ENCODE measurements at places on chromosomes 5 and 9.

DNA sequence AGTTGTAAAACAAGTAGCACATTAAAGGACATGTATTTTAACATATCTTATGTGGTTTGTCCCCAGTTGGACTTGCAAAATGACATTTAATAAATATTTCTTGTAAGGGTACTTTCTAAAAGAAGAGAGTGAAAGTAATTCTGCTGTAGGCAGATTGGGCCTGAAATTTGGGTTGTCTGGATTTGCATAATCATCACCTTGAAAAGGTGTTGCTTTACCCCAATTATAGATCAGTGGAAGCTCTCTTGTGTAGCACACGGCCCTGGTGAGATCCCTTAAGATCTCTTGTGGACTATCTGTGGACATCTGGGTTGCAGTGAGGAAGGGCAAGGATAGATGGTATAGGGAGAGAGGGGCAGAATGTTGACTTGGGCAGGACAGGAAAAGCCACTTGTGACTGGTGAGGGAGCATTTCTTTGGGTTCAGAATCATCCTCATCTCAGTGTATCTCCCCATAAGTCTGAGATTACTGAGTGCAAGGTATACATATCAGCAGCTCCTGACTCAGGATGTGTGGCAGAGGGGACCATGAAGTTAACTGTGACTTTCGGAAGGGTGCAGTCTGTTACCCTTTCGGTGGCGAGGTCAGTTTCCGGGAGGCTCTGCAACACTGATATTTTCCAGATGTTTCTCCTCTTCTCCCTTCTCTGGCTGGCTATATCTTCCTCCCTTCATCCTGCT is 2.0 kb upstream of the TNFAIP8 start:
- DNase-seq = no peak

DNA sequence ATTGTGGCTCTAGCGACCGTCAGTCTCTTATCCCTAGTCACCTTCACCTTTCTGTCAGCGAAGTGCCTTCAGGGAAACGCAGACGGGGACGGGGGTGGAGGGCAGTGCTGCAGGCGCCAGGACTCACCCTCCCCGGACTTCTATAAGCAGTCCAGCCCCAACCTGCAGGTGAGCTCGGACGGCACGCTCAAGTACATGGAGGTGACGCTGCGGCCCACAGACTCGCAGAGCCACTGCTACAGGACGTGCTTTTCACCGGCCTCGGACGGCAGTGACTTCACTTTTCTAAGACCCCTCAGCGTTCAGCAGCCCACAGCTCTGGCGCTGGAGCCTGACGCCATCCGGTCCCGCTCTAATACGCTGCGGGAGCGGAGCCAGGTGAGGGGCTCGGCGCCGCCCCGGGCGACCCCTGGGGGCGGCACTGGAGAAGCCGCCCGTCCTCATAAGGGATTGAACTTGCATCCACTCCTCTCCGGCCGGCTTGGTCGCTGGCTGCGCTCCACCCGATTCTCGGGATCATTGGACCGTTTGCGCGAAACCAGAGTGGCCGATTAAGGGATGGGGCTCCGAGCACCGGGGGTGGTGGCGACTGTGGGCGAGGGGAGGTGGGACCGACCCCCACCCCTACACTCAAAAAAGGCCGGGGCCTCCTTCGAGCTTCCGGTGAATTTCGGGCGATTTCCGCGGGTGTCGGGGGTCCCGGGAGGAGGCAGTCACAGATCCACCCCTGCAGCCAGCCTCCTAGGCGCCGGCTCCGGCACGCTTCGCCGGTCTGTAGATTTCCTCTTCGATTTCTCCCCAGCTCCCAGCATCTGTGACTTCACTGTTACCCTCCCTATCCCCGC is 2.7 kb downstream of the PCDHGC5 start:
- DNase-seq = no peak

DNA sequence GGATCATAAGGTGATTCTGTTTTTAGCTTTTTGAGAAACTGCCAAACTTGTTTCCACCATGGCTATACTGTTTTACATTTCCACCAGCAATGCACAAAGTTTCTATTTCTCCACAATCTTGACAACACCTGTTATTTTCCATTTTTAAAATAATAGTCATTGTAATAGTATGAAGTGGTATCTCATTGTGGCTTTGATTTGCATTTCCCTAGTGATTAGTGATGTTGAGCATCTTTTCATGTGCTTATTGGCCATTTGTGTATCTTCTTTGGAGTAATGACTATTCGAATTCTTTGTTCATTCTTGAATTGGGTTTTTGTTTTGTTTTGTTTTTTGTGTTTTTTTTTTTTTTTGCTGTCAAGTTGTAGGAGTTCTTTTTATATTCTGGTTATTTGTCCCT is 4.9 kb downstream of the GARNL3 start:
- DNase-seq = no peak

DNA sequence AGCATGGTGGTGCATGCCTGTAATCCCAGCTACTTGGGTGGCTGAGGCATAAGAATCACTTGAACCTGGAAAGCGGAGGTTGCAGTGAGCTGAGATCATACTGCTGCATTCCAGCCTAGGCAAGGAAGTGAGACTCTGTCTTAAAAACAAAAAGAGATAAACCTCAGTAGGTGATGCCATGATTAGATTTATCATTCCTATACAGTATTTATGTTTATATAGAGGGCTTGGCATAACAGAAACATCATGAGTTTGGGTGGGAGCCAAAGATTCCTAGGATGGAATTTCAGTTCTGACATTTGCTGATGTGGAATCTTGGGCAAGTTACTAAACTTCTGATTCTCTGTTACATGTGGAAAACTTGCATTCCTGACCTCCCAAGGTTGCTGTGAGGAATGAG is 22.3 kb downstream of the RFK start:
- peak; percentile 18 for DNase-seq

DNA sequence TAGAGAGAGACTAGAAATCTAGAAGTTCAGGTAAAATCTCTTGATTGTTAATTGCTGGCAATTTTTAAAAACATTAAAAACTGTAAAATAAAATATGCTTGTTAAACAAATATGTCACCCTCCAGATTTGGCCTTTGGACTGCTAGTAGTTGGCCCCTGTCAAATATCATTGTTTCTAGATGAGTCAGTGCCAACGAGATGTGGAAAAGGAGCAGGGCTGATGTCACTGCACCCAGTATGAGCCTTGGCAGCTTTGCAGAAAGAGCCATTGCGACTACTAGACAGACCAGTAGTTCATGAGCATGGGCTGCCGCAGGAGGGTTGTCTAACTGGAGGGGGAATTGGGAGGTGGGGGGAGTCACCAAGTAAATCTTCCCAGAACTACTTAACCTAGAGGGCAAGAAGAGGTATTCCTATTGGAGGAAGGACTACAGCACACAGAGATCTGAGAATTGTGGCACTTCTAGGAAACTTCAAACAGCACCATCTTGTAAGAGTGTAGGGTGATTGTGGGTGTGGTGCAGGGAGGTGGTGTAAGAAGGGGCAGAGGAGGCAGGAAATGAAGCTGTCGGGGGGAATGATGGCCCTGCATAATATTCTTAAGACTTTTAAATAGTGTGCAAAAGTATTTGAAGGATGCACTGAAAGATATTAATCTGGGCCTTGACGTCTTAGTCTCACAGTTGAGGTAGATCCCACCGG is 7.1 kb upstream of the DOCK2 start:
- DNase-seq = peak; percentile 90

GRCh38 chr5:84372066-84372695 is 12.5 kb downstream of the EDIL3 start:
- DNase-seq = no peak

DNA sequence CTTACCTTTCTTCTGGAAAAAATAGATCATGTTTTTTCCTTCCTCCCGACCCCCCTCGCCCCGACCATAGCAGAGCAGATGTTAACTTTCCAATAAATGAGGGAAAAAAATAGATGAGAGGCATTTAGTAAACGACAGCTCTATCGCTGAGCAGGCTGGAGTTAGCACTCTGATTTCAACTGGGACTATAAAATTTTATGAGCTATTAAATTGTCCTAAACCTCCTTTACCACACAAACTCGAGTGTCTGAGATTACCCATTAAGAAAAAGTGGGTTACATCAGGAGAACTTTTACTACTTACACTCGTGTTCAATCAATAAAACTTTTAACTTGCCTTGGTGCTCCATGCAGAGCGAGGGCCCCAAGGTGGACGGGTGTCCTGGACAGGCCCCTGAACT is 59.8 kb upstream of the RNU6ATAC start:
- DNase-seq = no peak

DNA sequence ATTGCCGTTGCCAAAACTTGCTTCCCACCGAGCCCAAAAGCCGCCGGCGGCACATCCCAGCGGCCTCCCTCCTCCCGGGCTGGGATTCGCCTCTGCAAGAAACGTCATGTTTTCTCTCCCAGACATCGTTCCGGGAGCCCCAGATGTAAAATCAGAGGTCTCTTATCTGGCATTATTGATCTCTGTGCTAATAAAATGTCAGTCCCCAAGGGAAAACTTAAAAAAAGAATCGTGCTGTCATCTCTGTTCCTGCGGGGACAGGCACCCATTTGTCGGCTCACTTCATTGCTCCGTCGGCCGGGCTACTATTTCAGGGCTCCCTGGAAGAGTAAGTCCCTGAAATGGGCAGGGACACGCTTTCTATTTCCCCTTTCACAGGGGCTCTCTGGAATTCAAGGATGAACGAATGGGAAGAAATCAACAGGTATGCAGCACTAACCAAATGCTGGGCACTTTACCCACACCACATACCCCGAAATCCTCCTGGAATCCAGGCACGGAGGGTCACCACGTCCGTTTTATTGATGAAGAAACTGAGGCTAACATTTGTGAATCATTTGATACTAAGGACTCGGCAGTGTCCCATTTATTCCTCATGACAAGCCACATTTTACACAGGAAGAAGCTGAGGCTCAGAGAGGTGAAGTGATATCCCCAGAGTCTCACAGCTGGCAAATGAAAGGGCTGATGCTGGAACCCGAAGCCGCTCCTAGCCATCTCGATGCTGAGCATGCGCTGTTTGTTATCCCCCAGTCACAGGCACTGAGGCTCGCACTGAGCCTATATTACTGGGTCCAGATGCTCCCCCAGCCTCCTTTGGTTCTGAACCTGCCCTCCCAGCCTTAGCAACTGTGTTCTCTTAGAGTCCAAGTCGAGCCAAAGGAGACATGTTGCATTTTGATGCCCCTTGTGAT is 35.7 kb upstream of the MSX2 start:
- DNase-seq = no peak

DNA sequence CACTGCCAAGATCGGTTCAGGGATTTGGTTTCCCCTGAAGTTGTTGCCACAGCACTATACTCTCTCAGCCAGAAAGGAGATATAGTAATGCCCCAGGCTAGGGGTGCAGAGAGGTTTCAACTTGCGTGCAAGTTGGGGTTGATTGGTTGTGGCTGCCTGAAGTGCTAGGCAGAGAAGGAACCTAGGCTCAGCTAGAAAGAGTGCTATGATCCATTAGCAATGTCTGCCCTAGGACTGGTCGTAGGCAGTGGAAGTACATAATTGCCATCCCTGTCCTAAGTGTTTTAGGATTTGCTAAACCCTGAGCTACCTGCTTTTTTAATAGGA is 136.6 kb upstream of the SMIM23 start:
- DNase-seq = no peak

GRCh38 chr5:111699324-111699723 is 57.7 kb downstream of the NREP start:
- DNase-seq = no peak

GRCh38 chr5:113177225-113177624 is 200.6 kb downstream of the DCP2 start:
- no peak for DNase-seq

GRCh38 chr5:5242056-5242455 is 101.9 kb downstream of the ADAMTS16 start:
- no peak for DNase-seq

- no peak for DNase-seq
These were observed 12.9 kb downstream of the DOLPP1 start for GRCh38 chr9:129093602-129094386.

DNA sequence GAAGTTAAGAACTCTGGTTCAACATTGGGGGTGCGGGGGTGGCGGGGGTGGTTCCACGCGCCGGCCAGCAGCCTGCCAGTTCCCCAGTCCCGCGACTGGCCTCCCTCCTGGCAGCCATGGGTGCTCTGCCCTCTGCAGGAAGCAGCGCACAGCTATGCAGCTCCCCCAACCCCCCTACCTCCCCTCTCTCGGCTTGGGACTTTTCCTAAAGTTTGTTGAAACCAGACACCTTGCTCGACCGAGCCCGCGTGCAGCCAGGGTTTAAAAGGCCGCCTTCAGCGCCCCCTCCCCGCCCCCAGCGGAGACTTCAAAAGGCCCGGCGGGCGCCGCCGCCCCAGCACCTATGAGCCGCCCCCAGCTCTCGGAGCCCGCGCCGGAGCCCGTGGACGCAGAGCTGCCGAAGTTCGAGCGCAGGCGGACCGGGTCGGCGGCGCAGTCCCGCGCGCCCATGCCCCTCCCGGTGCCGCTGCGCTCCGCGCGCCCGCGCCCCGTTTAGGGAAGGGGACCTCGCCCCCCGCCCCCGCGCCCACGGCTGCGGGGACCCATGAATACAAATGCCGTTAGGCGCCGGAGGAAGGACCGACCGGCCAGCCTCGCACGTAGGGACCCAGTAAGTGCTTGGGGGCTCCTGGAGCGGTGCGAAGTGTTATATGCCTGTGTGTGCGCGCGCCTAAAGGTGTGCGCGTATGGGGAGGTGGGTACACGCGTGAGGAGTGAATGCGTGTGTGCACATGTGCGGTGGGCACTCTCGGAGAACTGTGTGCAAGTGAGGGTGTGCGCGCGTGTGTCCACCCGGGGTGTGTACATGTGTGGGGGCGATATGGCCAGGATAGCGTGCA is 1.4 kb upstream of the COL27A1 start:
- DNase-seq = no peak

DNA sequence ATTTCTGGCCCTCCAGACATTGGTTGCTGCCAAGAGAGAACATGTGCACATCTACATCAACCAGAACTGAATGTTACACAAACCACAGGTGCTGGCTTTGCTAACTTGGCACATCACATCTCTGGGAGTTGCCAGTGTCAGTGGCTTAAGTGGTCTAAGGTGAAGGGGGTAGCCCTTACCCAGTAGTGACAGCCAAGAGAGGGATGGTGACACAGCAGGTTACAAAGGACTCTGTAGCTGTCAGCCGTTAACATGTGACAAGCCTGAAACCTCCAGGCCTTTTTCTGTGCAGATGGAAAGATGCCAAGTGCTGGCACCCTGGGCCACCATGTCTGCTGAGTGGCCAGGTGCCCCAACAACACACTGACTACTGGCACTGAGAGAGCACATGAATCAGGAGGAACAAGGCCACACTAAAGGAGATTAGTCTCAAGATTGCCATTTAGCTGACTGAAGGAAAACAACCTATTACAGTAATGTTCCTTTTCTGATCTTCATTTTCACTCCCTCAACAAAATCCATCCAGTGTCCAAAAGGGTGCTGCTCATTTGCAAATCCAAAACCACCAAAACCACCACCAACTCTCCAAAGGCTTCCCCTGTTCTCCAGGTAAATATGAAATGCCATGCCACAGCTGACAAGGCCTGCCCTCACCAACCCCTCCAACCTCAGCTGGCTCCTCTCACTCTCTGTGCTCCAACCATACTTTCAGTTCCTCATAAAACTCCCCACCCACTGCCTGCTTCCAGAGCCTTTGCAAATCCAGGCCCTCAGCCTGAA is 20.2 kb downstream of the SIL1 start:
- no peak for DNase-seq

GRCh38 chr9:113523421-113524141 is 60.1 kb downstream of the RGS3 start:
- no peak for DNase-seq

GRCh38 chr5:17978954-17979353 is 344.7 kb downstream of the TAF11L14 start:
- DNase-seq = no peak
